CD4-positive, alpha-beta memory T cell (primary cell): ENCODE measurements at places on chromosomes 12 and 14. TPM values are rescaled to one million over a fixed set of nuclear protein-coding genes. Genes with fewer than 3 reads are reported as not detected.

DNA sequence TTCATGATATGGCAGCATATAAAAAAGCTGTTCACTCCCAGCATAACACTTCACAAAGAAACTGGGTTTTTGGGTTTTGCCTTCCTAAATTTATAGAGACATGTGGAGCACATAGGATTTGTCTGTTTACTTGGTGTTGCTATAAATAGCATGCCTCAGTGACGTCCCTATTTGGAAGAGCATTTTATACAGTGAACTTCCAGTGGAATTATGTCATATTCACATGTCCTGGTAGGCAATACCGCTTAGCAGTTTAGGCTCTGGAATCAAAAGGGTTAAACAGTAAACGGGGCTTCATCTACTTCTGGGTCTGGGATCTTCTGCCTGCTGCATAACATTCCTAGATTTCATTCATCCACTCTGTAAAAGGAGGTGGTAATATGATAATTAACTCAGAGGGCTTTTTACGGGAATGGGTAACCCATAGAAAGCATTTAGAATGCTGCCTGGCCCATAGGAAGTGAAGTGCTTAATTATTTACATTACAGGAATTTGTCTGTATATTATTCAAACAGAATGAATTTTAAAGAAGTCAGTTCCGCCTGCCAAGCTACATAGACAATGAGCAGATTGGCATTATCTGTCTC, 396.1 kb downstream of the TMTC2 start:
- no peak for DNase-seq

DNA sequence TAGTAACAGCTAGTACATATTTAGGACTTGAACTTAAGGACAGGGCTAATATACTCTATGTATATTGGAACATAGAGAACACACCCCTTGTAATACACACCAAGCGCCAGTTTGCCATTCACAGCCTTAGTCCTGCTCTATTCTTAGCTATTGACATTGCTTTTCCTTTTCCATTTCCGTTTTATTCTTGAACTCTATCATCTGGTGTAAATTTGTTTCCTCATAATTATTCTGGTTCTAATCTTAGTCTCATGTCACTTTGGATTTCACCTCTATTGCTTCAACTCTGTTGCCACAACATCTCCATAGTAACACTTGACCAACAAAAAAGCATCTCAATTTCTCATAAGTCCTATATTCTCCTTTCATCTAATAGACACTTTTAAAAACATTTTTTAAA, 225.7 kb downstream of the PHLDA1 start:
- DNase-seq = no peak

DNA sequence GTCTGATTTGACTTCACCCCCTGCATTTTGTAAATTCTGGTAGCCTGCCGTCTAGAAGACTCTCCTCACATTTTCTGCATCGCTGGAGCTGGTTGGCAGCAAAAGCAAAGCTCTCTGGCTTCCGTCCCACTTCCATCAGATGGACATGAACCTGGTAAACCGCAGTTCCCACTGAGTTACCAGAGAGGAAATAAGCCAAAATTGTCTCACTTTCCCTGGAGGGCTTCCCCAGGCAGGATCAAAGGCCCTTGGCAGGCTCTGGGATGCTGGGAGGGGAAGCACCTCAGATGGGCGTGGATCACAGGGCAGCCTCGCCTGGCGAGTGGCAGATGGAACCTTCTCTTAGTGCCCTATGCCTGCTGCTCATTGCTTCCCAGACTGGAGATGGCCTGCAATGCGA, 243.5 kb downstream of the TMEM132C start:
- DNase-seq = no peak

GALNT8 gene
- 3.4 TPM for polyA plus RNA-seq

DNA sequence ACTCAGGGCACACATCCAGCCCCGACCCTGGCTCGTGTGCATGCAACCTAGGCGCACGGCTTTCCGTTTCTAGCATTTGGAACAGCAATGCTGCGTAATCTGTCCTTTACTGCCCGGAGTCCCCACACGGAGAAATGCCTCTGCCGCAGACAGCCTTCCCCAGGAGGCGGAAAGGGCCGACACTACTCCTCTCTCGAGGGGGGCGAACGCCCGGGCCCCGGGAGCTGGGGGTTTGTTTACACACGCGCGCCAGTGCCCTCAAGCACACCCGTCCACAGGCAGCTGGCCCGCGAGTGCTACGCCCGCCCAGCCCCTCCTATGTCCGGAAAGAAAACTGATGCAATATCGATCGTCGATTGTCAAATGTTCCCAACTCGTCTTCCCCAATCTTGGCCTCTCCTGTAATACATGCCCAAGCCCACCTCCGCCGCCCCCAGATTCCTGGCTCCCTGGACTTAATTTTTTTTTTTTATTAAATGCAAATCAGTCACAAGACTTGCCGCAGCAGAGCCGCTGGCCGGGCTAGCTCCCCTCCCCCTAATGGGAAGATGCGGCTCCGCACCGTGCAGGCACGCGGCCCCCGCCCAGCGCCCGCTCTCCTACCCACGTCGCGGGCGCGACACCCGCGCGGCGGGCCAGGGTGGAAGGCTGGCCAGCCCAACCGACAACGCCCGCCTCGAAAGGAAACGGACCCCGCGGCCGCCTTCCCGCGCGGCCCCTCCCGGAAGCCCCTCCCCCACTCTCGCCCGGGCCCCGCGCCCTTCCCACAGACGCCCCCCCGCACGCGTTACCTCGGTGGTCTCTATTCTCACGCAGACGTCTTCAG, 642 bp downstream of the SLC38A2 start:
- no peak for DNase-seq

GRCh38 chr12:7171854-7172253, 17.6 kb upstream of the PEX5 start:
- DNase-seq = no peak

RPGRIP1 gene
- polyA plus RNA-seq = not detected
